Ureter (tissue), 1 donor: ENCODE measurements at places on chromosomes 12 and 14.

DNA sequence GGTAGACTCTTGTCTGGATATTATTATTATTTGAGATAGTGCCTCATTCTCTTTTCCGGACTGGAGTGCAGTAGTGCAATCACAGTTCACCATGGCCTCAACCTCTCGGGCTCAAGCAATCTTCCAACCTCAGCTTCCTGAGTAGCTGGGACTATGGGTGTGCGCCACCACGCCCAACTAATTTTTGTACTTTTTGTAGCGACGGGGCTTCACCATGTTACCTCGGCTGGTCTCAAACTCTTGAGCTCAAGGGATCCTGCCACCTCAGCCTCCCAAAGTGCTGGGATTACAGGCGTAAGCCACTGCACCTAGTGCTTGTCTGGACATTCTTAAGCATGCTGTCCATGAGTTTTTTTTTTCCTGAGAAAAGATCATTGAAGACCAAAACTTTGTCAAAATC is 498.9 kb upstream of the RGS6 start:
- no peak for DNase-seq

DNA sequence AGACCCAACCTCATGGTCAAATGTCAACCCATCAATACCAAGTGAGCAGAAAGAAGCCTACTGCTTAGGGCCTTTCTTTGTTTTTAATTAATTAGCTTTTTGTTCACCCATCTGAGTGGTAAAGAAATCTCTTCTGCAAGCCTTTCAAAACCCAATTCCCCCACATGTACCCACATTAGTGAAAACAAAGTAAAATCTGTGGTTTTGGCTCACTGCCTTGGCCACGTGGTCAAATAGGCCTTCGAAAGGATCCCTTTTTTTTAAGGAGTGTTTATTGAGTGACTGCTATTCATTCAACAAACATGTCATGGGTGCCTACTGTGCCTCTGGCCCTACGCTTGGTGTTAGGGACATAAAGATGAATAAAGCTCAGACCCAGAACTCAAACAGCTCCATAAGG is 160.1 kb downstream of the NUAK1 start:
- DNase-seq, result no peak

- no peak for DNase-seq
These were observed 46.0 kb downstream of the ERGIC2 start for GRCh38 chr12:29334937-29335336.

- no peak for DNase-seq
These were observed 71.6 kb downstream of the ASCL1 start for GRCh38 chr12:103028881-103029639.

GRCh38 chr14:61213191-61213621 is 67.9 kb downstream of the TMEM30B start:
- DNase-seq, result no peak

DNA sequence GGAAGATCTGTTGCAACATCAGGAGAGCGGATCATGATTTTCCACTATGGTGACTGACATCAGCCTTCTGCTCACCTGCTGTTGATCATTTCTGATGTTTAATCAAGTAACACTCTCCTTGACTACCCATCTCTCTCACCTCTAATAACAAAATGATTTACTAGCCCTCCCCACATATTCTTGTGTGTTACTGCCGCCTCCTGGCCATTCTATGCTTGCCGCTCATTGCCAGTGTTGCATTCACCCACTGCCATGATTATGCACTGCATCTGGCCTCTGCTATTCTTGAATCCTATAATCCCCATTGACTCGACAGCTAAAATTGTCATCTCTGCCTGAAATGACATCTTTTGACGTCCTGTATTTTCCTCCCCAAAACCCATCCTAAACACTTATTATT is 113.8 kb downstream of the RERGL start:
- DNase-seq, result no peak

DNA sequence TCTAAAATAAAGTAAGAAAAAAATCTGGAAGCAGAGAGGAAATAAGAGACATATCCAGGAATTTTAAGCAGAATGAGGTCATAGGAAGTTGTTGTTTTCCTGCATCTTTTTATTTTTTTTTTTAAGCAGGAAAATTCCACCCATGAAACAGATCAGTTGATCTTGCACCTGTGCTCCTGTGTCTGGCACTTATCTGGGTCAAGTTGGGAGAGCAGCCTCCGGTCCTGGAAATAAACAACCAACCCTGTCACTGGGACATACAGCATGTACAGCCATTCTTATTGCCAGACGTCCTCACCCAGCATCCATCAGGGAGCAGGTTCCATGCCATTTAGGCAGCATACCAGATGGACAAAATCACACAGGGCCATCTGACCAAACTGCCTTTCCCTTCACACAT is 266.0 kb upstream of the BTG1 start:
- DNase-seq, result no peak

- DNase-seq, result no peak
These were observed 208.9 kb upstream of the MYL2 start for GRCh38 chr12:111129149-111129767.

- DNase-seq, result no peak
These were observed 26.4 kb upstream of the BATF start for GRCh38 chr14:75495882-75496281.

DNA sequence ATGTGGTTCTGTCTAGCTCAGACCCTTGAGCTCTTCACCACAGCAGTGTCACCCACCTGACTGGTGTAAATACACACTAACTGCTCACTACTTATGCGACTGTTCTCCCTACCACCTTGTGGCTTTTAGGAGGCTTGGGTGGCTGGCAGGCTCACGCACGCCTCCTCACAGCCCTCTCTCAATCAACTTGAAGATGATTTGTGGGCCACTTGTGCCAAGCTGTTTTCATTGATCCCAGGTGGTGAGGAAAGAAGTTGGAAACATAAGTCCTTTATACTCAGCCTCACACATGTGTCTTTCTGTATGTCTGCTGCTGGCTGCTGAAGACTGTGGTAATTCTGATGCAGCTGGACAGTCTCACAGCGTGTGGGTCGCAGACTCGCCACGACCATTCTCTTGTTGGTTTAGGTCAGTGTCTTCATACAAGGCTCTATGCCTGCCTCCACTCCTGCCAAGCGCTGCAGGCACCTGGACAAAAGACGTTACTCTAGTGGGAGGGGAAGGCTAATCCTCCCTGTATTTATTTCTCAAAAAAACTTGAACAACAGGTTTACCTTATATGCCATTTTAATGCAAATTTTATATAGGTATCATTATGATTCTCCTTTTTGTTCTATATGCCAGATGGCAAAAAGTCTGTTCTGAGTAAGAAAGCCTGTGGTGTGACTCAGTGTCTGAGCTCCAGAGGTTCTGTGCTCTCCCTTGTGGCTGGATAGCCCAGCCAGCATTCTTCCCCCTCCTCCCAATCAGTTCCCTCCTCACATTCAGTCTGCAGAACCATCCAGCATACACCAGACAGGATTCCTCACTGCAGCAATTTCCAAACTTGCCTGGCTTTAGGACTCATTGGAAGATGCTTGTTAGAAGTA is 115.6 kb downstream of the DIP2B start:
- no peak for DNase-seq

- no peak for DNase-seq
These were observed 350.1 kb downstream of the NELL2 start for GRCh38 chr12:44525806-44526654.

DNA sequence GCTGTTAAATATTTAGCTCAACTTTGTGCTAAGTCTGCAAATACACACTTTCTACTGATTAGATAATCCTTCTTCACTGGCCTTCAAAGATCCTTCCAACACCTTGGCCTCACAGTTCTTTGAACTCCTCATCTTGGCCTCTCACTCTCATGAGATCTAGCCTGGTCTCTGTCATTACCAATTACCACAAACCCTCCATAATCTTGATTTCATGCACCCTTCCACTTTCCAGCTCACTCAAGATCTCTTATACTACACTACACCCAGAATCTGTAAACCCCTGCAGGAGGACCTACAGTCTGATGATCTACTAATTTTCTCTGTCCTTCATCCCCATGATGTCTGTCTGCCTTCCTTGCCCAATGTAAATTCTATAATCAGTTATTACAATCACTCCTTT is 71.1 kb downstream of the DUSP16 start:
- DNase-seq, result no peak

DNA sequence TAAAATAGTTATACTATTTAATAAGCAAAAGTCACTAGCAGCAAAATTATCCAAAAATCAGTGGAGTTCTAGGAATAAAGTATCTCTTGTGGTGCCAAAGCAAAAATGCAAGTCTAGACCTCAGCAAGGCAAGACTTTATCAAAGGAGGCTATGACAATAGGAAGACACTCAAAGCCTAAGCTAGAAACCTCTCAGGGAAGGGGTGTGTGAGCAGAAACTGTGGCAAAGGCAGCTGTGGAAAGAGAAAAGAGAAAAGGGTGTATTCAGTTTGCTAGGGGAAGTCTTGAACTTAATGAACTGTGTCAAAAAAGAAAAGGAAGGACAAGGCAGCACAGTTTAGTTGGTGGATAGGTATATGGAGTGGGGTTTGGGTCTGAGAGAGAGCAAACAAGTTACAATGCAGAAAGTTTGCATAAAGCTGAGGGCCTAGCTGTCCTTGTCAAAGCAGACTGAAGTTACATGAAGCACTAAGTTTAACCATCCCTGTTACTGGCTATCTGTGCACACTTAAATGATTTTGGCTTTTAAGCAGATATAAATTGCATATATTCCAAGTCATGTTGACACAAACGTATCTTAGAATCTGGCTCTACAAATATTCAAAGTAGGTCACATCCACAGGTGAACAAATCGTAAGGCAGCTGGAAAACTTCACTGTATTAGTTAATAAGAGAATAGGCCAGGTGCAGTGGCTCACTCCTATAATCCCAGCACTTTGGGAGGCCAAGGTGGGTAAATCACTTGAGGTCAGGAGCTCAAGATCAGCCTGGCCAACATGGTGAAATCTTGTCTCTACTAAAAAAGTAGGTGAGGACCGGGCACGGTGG is 31.0 kb upstream of the AMN1 start:
- DNase-seq, result no peak

DNA sequence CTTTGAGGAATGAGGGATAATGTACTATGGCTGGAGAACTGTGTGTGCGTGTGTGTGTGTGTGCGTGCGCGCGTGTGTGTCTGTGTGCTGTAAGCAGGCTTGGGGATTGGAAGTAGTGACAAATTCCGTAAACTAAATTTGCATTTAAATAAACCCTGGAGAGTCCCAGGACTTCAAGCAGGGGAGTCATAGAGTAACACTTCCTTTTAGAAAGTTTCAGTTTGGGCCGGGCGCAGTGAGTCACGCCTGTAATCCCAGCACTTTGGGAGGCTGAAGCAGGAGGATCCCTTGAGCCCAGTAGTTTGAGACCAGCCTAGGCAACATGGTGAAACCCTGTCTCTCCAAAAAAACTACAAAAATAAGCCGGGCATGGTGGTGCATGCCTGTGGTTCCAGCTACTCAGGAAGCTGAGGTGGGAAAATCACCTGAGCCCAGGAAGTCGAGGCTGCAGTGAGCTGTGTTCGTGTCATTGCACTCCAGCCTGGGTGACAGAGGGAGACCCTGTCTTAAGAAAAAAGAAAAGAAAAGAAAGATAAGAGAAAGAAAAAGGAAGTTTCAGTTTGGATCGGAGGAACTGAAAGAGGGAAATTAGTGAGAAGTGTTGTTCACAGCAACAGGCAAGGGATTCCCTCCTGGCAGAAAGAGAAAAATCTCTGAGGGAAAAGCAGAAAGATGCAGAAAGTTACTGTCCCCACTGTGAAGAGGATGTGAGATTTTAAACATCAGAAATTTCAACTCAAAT is 222.7 kb upstream of the SOX5 start:
- no peak for DNase-seq

DNA sequence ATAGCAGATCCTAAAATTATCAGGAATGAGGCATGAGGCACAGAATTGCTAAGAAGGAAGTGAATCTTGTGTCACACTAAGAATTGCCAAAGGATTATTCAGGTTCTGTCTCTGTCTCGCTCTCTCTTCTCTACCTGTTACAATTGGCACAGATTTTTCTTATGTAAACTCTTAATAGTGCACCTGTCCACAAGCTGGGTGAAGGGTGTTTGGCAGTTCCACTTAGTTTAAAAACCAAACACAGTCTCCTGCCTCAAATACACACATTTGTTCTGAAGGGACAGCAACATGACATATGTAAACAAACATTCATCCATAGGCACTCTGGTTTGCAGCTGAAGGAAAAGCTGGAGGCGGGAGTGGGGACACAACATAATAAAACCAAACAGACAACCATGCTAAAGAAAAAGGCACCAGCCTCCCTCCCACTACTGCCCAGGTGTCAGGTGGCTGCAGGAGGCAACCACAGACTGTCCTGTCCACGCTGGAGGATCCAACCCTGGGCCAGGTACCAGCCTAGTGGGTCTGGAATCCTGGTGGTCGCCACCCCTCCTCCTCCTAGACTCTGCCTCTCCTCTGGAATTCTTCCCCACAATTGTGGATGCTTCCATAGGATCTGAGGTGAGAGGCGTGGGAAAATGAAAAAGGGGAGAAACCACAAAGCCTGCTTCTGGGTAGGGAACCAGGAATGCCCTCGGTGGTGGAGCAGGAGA is 81.2 kb downstream of the TMEM260 start:
- DNase-seq, result no peak

DNA sequence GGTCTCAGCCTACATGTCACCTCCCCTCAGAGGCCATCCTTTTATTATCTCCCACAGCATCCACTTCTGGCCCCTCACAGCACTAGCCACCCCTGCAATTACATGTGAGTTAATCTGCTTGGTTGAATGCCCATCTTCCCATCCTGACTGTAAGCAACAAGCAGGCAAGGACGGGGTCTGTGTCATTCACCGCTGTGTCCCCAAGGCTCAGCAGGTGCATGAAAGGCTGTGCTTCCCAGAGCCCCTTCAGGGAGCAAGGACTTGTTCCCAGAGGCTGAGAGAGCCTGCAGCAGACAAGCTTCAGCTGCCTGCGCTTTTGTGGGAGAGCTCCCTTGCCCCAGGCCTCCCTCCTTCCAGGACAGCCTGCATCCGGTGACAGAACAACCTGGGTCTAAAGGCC is 172.7 kb upstream of the GSC start:
- DNase-seq, result no peak

DNA sequence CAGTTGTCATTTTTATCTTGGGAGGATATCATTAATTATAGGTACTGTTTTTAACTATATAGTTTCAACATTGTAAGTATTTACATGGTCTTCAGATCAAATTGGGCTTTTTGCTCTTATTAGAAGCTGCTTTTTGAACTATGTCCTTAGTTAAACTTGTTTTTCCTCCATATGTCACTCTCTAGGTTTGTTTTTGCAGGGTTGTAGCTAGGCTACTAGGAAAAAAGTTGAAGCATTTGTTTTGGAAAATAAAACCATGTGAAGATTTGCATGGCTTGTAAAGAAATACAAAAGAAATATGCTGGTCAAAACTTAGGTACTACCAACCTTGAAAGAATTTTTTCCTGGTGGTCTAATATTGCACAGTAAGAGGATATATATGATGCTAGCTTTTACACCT is 3.4 kb downstream of the ARID2 start:
- no peak for DNase-seq

- no peak for DNase-seq
These were observed 5.9 kb downstream of the DDX55 start for GRCh38 chr12:123607756-123608155.

- no peak for DNase-seq
These were observed 98.6 kb downstream of the SETD3 start for GRCh38 chr14:99382071-99382470.

- DNase-seq, result no peak
These were observed 376.7 kb upstream of the CCDC196 start for GRCh38 chr14:66109426-66109825.

- DNase-seq, result no peak
These were observed 204.9 kb upstream of the BCL2L14 start for GRCh38 chr12:11865824-11866223.
